ENCODE measurements at places on chromosomes 4 and X.

- DNase-seq = no peak
Measured at GRCh38 chr4:101102114-101102742, 245.1 kb downstream of the PPP3CA start.

DNA sequence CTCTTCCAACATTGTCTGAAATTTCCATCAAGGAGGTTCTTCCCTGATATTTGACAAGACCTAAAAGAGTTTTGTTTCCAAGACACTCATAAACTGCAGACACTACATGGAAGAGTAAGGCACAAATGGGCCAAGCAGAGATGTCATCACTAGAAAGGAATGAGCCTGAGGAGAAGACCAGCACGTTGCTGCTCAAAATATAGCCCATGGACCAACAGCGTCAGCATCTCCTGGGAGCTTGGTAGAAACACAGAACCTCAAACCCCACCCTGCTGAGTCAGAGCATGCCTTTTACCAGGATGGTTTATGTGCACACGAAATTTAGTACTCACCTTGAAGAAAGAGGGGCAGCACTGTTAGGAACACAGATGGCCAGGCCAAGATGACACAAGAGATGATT lies 128.7 kb upstream of the MID1 start:
- no peak for DNase-seq

DNA sequence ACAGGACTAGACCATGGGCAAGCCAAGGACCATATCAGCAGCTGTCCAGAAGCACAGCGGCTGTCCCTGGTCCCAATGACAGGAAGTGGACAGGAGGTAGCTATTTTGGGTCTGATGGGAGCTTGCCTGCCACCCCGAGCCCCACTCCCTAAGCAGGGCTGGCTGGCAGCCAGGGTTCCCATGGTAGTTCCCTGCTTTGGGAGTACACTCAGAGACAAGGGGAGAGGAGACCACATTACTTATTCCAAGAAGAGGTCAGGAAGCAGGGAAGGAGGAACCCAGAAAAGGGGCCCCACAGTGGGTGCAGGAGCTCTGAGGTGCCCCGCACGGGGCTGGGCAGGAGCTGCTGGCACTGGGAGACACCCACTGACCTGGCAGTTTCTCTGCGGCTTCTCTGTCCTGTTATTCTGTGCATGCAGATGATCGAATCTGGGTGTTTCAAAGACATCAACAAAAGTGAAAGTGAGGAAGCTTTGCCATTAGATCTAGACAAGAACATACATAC lies 36.3 kb downstream of the HTT-AS start:
- no peak for DNase-seq

- no peak for DNase-seq
Measured at GRCh38 chrX:120697053-120697452, 67.2 kb upstream of the C1GALT1C1 start.

GRCh38 chr4:102299354-102300107 lies 45.8 kb downstream of the SLC39A8 start:
- no peak for DNase-seq

DNA sequence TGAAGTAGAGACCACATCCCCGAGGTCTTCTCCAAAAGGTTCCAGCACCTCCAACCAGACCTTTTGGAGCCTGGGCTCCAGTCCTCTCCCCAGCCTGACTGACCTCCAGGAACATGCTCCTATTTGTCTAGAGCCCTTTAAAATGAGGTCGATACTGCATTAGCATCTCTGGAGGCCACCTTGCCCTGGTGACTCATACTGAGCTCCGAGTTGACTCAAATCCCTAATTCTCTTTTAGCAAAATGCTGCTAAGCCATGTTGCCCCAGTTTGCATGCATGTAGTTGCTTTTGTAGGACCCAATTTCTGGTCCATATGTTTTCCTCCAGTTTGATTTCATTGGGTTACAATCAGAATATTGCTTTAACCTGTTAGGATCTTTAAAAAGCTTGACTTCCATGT lies 43.5 kb upstream of the CITED1 start:
- no peak for DNase-seq

Data from activated T-helper 1 cell treated with anti-CD3 and anti-CD28 coated beads, Interleukin-2, amount 50 U/mL, for 16 hours (primary cell).